ENCODE measurements at places on chromosomes 5 and 9.

GRCh38 chr5:157821822-157822622 lies 36.9 kb downstream of the CLINT1 start:
- DNase-seq: no peak

DNA sequence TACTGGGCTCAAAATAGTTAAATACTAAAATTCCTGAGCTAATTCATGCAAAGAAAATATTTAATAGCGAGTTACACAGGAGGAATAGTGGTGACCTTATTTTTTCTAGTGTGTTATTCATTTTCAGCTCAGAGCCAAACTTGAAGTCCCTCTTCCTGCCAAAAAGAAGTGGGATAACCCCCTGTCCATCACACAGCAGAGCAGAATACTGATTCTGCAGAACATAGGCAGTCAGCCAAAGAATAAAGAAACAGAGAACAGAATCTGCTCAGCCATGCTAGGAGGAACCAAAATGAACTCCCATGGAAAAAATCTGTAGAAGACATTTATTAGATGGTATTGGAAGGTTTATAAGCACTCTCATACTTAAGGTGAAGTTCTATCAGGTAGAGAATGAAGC lies 49.4 kb upstream of the GRIN3A start:
- no peak for DNase-seq

GRCh38 chr9:2181792-2182191 lies 166.6 kb downstream of the SMARCA2 start:
- no peak for DNase-seq

DNA sequence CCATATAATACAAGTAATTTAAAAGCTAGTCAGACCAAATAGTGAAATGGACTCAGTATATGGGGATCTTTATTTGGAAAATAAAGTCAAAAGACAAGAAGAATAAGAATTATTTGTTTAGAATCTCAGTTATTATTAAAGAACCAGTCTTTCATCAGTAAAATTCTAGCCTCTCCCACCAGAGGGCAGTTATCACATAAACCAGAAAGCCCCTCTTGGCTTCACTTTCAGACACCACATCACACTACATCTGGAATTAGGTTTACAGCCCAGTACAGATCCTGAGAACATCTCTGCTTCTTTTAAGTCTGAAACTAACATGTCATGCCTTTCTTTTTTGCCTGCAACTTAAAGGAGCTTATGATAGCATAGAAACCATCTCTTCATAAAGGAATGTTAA lies 12.2 kb upstream of the HSPB3 start:
- no peak for DNase-seq

- no peak for DNase-seq
Observed at GRCh38 chr5:3709068-3709716, 113.6 kb downstream of the IRX1 start.

DNA sequence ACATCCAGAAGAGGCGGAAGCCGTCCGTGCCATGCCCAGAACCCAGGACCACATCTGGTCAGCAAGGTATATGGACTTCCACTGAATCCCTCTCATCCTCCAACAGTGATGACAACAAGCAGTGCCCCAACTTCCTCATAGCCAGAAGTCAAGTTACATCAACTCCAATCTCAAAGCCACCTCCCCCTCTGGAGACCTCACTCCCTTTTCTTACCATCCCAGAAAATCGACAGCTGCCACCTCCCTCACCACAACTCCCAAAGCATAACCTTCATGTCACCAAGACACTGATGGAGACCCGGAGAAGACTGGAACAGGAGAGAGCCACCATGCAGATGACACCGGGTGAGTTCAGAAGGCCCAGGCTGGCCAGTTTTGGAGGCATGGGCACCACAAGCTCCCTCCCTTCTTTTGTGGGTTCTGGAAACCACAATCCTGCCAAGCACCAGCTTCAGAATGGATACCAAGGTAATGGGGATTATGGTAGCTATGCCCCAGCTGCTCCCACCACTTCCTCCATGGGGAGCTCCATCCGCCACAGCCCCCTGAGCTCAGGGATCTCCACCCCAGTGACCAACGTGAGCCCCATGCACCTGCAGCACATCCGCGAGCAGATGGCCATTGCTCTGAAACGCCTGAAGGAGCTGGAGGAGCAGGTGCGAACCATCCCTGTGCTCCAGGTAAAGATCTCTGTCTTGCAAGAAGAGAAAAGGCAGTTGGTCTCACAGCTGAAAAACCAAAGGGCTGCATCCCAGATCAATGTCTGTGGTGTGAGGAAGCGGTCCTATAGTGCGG lies 130.3 kb upstream of the DMRT1 start:
- DNase-seq: no peak

DNA sequence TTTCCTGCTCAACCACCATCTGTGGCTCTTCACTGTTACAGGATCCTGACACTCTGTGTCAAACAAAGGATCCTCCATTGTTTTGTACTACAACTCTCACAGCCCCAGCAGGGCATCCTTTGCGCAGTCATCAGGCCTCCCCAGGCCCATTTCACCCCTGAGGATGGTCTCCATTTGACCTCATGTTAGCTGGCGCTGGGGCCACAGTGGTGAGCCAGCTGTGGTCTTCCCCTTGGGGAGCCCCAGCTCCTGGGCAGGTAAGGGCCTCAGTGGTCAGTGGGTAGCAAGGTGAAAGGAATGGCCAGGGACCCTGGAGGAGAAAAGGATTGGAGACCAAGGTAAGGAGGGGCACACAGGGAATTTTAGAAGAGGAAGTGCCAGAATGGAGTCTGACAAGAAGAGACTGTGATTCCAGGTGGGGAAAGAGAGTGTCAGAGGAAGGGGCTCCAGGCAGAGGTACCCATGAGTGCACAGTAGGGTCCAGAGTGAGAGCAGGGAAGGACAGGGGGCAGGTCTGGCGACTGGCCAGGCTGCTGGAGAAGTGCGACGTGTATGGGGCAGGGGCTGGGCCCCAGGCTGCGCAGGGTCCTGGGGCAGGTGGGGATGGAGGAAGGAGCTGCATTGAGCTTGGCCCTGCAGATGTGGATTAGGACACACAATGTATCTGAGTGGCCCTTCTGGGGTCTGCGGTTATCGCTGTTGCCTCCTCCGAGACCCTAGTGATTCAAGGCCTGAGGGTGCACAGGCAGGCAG lies 109.9 kb downstream of the PHF2 start:
- no peak for DNase-seq

GRCh38 chr9:36189976-36190375 lies 745 bp upstream of the CLTA start:
- DNase-seq: no peak

- no peak for DNase-seq
Observed at GRCh38 chr9:136530461-136531089, 15.3 kb downstream of the NOTCH1 start.

DNA sequence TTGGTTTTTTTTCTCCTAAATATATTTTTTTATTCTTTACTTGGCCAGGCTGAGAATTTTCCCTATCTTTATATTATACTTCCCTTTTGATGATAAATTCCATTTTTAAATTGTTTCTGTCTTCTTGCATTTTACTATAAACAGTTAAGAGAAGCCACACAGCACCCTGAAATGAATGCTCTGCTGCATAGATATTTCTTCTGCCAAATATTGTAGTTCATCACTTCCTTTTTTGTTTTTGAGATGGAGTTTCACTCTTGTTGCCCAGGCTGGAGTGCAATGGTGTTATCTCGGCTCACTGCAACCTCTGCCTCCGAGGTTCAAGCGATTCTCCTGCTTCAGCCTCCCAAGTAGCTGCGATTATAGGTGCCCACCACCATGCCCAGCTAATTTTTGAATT lies 8.5 kb upstream of the INIP start:
- no peak for DNase-seq

- DNase-seq: no peak
Observed at GRCh38 chr9:32968101-32969011, 33.1 kb downstream of the APTX start.

DNA sequence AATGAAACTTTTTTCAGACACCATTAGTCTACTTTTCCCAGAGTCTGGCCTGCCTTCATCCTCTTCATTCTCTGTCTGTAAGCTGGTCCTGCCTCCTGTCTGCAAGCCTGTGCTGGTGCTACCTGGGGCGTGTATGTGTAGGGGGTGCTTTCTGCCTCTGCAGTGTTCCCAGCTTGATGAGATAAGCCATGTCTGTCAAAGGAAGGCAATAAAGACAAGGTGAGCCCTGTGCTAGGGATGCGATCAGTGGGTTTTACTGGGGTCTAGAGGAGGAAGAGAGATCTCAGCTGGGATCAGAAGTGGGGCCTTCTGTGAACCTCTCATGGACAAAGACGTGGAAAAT lies 78.0 kb upstream of the TGFBR1 start:
- no peak for DNase-seq

GRCh38 chr9:114394523-114395333 lies 6.9 kb upstream of the AKNA start:
- DNase-seq: no peak

DNA sequence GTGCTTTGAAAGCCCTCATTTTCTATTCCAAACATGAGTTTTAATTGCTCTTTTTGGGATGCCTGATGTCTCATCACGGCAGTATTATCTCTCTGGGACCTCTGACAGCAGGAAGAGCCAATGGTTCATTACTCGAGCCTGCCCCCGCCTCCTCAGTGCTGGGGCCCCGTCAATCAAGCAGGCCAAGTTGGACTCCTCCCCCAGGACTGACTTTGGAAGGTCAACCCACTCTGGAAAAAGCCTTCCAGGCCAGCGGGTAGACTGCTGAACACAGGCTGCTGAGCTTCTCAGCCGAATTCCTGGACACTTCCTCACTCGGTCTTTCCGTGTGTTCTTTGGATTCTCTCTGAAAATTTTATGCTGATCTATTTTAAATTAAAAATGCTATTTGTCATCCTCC lies 9.5 kb upstream of the BARHL1 start:
- no peak for DNase-seq
